Mesendoderm (in vitro differentiated cells): ENCODE measurements at places on chromosomes 13 and 19.

DNA sequence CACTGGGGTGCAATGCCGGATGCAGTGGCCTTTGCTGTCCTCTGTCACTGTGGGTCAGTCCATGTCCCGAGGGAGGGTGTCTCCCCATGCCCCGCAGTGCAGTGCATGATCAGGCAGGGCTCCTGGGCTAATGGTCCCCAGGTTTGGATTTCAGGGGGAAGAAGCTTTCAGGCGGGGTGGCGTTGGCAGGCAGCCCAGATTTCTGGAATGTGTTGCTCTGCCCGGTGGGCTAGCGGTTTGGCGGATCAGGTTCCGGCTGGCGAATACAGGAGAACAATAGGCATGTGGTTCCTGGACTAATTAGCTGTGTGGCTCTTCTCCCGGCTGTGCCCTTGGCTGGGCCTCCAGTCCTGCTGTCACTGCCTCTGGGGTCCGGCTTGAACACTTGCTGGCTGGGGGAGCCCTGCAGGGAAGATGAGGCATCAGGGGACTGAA is 141.3 kb downstream of the FGF9 start:
- no peak for DNase-seq

DNA sequence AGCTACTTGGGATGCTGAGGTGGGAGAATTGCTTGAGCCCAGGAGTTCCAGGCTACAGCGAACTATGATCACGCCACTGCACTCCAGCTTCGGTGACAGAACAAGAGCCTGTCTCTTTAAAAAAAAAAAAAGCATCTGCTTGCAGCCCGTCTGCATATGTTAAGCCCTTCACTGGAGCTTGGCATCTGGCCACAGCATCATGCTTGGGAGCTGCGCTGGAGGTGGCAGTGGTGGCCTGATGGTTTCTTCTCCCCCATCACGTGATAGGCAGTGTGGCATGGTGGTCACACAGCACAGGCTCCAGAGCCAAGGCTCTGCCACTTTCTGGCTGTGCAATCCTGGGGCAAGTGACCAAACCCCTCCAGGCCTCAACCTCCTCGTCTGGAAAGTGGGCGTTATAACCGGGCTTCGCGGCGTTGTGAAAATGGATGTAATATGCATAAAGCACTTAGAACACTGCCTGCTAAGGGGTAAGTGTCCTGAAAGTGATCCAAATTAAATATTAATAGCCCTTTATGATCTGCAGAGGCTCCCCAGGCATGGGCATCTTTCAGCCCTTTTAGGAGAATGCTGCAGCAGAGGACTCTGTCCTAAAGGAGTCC is 24.4 kb downstream of the MARK4 start:
- DNase-seq: no peak

DNA sequence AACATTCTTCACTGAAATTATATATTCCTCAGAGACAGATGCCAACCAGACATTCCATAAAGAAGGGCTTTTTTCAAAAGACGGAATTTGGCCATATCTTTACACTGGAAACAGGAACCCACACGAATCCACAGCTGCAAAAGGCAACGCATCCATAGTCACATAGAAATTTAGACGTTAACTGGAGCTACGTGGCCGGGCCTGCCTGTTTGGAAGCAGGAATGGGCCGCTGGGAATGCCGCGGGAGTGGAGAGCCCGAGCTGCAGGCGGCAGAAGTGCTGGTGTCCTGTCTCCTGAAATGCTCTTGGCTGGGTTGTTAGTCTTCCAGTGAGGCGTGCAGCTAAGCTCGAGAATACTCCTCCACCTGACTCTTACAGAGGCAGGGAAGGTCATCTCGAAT is 122.2 kb downstream of the KL start:
- no peak for DNase-seq

- DNase-seq: no peak
Observed at GRCh38 chr13:24042710-24043440, 117.6 kb upstream of the SPATA13 start.

DNA sequence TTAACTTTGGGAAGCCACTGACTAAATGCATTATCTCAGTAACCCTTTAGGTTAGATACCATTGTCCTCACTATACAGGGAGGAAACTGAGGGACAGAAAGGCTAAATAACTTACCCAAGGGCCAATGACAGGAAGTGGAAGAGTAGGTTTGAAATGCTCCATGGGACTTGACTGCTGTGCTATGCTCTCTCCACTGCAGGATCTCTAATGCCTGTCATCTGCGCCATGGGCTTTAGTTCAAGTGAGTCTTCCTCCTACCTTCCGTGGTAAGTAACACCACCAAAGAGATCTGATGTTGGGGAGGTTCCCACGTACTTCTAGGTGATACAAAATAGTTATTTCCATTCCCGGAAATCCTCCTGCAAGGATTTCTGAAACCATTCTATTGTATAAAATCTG is 3.7 kb downstream of the DLEU7 start:
- no peak for DNase-seq

GRCh38 chr19:44817725-44818465 is 9.0 kb downstream of the BCAM start:
- DNase-seq: no peak

DNA sequence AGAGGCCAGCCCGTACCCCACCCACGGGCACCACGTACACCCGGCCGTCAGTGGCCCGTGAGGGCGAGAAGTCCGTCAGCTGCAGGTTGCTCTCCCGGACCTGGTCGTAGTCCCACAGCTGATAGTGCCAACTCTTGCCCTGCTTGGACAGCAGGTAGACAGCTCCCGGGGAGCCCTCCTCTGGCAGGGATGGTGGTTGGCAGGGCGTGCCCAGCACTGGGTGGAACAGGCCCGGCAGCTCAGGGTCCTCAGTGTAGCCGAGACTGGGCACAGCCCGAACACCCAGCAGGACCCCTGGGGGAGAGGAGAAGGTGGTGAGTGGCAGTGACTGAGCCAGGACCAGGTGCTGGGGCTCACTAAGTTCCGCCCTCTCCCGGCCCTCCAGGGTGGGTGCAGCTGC is 7.8 kb downstream of the ACTMAP start:
- DNase-seq: no peak
